ENCODE measurements at places on chromosomes 1 and 21.

- no peak for DNase-seq
These were observed 15.7 kb downstream of the SERTAD4 start for GRCh38 chr1:210248341-210248740.

- DNase-seq = no peak
These were observed 71.8 kb upstream of the LRRC53 start for GRCh38 chr1:74584185-74584584.

DNA sequence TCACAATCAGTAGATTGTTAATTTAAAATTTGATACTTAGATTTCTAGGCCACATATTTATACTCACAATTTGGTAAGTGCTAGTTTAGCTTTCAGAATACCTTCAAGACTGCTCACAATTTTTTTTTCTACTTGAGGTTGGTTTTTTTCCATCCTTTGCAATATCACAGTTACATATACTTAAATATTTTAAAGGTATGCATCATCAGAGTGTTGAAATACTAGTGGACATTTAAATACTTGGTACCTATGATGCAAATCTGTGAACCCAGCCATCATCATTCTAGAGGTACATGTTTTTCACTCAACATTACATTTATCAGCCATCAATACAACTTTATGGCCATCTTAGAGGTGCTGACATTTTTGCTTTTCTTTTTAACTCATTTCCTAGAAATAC is 6.2 kb upstream of the LRRC40 start:
- DNase-seq = no peak

- DNase-seq = no peak
These were observed 6.7 kb downstream of the PM20D1 start for GRCh38 chr1:205843036-205843859.

GRCh38 chr1:97277891-97278654 is 556.5 kb downstream of the PTBP2 start:
- DNase-seq = no peak

DNA sequence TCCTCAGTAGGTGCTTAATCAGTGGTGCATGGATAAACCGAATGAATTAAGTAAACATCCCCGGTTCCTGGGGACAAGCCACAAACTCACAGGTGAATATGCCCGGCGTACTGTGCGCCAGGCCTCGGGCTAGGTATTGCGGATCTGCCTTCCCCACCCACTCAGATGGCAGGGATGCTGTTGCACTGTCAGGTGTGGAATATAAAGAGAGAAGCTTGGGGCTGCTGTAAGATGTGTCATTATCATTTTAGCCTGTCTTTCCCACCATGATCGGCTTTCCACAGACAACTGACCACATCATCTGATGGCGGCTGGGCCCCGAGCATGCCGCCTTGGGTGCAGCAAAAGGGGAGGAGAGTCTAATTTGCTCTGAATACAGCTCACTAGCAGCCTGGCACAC is 45.4 kb upstream of the LRP8 start:
- no peak for DNase-seq

- DNase-seq = no peak
These were observed 67.9 kb downstream of the KLHDC7A start for GRCh38 chr1:18548643-18549042.

DNA sequence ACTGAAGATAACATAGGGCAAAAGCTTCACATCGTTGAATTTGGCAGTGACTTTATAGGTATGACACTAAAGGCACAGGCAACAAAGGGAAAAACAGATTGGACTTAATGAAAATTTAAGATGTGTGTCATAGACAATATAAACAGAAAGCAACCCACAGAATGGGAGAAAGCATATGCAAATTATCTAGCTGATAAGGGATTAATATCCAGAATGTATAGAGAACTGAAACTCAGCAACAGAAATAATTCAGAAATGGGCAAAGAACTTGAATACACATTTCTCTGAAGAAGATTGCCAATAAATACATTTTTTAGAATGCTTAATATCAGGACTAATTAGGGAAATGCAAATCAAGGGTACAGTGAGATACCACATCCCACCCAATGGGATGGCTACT is 55.2 kb upstream of the ANGPTL1 start:
- DNase-seq = no peak

GRCh38 chr1:8520483-8520966 is 202.6 kb downstream of the SLC45A1 start:
- no peak for DNase-seq

- no peak for DNase-seq
These were observed 4.4 kb upstream of the IGFN1 start for GRCh38 chr1:201186192-201186591.

DNA sequence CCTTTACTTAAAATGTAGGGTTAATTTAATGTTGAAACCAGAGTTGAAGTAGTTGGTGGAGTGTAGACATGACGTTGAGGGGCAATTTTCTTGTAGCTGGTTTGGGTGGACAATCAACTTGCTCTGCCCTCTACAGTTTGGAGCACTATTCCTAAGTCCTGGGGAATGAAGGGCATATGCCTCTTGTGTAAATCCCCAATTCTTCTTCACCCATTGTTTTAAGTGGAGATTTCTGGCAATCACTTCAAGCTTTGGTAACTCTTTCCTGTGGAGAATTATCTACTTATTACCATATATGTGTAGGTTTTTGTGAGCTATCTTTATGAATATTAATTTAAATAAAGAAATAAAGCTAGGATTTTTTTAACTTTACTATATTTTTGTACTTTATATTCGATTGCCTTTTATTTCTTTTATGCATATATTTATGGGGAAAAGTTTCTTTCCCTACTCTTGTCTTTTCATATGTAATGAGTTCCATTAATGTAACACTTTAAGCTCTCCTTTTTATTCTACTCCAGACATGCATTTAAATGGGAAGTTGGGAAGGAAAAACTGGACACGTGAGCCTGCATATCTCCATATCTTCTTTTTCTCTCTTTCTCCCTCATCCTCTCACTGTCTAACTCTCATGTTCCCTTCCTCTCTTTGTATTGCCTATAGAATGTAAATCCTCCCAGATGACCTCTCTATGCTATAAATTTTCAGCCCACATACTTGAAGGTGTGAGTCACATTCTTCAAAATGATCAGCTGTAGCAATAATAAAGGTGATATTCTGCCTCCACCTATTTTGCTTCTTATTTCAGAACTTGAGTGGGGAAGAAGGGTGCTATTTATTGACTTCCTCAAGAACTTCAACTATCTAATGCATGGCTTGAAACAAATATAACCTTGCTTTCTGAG is 276.7 kb downstream of the PTPRC start:
- DNase-seq = no peak

- no peak for DNase-seq
These were observed 534.6 kb upstream of the PTBP2 start for GRCh38 chr1:96187020-96187419.

- DNase-seq = no peak
These were observed 1.6 kb upstream of the C1orf35 start for GRCh38 chr1:228104526-228105269.

- DNase-seq = no peak
These were observed 42.8 kb upstream of the PPP2R5A start for GRCh38 chr1:212242288-212242984.

DNA sequence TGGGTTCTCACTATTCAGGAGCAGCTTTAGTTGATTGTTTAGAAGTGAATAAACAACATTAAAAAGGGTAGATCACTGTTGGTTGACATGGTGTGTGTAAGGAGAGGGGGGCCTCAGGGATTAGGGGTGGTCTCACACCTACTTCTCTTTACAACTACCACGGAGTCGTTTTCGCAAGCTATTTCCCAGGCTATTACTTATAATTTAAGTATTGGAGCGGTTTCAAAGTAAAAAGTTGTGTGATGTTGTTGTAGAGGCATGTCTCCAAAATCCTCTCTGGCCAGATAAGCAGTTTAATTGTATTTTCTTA is 1.3 kb downstream of the GPSM2 start:
- DNase-seq = no peak

DNA sequence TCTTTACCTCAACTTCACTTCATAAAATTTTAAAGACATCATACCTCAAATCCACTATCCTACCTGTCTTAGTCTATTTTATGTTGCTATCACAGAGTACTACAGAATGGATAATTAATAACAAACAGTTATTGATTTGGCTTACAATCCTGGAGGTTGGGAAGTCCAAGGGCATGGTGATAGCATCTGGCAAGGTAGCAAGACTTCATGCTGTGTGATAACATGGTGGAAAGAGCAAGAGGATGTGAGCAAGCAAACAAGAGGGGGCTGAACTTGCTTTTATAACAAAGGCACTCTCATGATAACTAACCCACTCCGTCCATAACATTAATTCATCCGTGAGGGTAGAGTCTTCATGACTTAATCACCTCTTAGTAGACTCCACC is 33.8 kb downstream of the C21orf91 start:
- DNase-seq = no peak

DNA sequence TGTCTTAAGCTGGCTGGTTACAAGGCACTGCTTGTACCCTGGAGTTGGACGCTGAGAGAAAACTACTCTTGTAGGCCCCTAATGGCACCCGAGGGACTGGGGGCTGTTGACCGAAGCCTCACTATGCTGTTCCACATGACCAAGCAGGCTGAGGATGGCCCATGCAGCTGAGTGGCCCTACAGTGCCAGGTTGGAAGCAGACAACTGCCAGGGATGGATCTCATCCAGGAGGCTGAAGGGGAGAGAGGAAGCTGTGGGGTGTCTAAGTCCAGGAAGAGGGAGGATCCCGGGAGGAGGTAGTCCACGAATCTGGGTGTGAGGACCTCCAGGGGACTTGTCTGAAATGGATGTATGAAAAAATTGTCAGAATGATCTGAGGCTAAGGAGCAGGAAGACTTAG is 45.8 kb downstream of the FOXD2 start:
- DNase-seq = no peak

DNA sequence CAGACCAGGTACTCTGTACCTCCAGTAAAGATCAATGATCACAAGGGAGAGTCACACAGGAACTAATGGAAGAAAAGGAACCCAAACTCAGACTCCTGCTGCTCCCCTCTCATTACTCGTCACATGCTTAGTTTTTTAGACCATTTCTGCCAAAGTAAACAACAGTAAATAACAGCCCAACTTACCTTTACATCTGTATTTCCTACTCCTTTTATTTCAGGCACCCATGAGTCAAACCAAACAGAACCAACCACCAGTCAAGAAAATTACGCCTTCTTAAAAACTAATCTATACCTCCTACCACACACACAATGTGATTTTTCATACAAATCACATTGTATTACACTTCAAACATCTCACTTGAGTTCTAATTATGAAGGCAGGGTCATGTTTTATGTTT is 61.4 kb upstream of the HTR1D start:
- DNase-seq = no peak

GRCh38 chr1:30909365-30910068 is 959 bp upstream of the SDC3 start:
- no peak for DNase-seq

DNA sequence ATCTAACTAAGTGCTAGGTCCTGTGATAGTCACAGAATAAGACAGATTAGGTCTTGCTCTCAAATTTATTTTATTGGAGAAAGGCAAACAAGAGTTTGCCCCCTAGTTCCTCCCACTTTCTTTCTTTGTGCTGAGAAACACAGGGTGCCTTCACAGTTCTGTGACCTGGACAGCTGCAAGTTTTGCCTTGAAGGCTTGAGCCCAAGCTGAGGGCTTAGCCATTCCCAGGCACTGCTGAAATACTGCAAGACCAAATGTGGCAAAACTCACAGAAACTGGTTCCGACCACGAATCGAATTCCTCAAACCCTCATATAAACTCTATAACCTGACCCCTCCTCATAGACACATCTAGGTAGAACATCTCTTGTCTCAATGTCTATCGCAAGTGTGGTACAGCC is 227.9 kb downstream of the RERE start:
- no peak for DNase-seq

- no peak for DNase-seq
These were observed 4.7 kb upstream of the SLC1A7 start for GRCh38 chr1:53147174-53147573.

DNA sequence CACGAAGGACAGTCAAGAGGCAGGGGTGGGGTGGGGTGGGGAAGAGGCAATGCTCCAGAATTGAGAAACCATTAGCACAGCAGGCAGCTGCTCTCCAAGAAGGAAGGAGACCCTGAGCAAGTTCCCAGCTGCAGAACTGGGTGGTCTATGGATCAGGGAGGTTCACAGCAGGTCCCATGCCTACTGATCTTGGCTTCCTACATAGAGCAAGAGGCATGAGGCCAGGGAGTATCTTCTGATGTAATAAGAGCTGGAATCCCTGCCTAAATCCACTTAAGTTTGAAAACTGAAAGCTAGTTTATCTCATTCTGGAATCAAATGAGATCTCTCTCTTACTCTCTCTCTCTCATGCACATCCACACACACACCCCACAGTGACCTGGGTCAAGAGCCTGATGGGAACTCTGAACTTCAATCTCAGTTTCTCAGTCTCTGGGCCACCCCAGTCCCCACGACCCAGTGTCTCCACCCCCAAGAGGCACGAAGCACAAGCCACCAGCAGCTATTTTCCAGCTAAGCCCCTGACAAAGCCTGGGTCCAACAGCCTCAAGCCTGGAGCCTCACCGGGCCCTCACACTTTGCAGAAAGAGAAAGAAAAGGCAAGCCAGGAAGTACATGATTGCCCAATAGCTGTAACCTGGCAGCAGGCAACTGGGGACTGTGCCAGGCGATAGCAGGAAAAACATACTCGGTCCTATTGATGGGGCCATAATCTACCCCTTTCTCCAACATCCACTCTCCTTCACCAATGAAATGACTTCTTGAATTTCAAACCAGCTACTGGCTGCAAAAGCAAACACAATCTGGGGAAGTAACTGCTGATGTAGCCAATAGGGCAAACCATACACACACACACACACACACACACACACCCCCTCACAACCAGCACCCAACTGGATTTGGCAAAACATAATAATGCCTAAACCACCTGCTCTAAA is 2.2 kb downstream of the NUAK2 start:
- DNase-seq = no peak

GRCh38 chr21:36120304-36120888 is 14.5 kb upstream of the CBR3 start:
- no peak for DNase-seq

DNA sequence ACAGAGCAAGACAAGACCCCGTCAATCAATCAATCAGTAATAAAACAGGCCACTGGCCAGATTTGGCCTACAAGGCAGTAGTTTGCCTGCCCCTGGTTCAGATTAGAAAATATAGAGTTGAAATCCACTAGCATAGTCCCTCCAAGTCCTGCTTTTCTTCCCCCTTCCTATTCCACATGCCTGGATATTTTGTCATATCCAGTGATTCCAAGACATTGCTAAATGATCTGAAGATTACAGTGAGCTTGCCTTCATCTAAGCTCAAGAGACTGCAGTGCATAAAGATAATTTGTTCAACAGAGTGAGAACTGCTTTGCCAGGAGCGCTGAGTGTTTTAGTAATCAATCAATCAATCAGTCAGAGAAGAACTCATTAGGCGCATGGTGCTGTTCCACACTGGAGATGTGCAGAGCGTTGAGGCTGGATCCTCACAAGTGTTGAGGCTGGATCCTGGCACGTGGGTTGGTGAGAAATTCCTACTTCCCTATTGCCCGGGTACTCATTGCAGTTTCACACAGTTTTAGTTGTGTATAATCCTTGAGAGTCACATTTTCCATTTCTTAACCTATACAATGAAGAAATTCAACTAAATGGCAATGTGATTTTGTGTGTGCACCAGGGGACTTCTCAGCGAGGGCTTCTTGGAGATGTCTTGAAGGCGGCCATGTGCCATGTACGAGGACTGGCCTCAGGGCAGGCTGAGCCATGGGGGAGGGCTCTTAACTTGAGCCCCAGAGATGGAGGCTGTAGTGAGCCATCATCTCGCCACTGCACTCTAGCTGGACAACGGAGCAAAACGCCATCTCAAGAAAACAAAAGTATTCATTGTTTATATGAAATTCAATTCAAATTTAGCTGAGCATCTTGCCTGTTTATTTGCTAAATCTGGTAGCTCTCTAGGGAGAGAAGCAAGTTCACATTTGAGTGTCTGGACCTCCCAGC is 76.3 kb downstream of the TOMM20 start:
- DNase-seq = no peak

GRCh38 chr1:161241682-161242081 is 3.7 kb upstream of the NR1I3 start:
- DNase-seq = no peak
